ENCODE measurements at places on chromosomes 13 and 19. TPM values are rescaled to one million over a fixed set of nuclear protein-coding genes. Genes with fewer than 3 reads are reported as not detected.

GRIK5 gene
- total RNA-seq: 13.8 TPM

ZNF571 gene
- 7.4 TPM for total RNA-seq

CEACAM4 gene
- total RNA-seq: 0.25 TPM

ZNF573 gene
- 14.3 TPM for total RNA-seq

MCEMP1 gene
- total RNA-seq: 0.17 TPM

CLEC4G gene
- total RNA-seq: 1.6 TPM
